CD4-positive, alpha-beta T cell treated with Interferon alpha-2 for 1 hour (primary cell): ENCODE measurements at places on chromosomes 3 and 15.
A peak's percentile ranks its signal among the peaks of the same experiment; 100 is the strongest.

DNA sequence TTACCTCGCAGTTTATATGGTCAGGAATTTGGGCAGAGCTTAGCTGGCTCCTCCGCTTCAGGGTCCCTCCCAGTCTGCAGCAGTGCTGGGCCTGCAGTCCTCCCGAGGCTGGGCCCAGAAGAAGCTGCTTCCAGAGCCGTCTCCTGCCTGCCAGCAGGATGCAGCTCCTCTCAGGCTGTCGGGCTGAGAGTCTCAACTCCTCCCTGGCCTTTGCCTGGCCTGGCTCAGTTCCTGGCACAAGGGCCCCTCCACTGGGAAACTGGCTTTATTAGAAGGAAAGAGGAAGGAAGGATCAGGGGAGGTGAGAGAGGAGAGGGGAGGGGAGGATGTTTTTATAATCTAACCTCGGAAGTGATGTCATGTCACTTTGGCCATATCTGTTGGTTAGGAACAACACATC, 72.8 kb downstream of the GABRG3 start:
- no peak for DNase-seq

DNA sequence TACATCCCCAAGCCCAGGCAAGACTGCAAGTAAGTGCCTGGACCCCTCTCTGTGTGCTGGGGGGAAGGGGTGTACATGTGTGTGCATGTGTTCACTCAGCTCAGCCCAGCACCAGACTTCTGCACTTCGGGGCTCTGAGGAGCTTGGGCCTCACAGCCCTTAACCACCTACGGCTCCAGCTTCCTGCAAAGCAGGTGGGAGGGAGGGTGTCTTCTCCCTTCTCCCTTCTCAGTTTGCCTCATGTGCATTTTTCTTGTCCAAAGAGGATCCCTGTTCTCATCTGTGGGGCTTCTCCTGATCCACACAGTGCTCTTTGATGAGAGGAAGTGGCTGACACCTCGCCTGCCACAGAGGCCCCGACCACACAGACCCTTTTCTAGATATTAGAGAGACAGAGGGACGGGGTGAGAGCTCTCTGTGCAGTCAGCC, 69.3 kb downstream of the MESD start:
- no peak for DNase-seq

DNA sequence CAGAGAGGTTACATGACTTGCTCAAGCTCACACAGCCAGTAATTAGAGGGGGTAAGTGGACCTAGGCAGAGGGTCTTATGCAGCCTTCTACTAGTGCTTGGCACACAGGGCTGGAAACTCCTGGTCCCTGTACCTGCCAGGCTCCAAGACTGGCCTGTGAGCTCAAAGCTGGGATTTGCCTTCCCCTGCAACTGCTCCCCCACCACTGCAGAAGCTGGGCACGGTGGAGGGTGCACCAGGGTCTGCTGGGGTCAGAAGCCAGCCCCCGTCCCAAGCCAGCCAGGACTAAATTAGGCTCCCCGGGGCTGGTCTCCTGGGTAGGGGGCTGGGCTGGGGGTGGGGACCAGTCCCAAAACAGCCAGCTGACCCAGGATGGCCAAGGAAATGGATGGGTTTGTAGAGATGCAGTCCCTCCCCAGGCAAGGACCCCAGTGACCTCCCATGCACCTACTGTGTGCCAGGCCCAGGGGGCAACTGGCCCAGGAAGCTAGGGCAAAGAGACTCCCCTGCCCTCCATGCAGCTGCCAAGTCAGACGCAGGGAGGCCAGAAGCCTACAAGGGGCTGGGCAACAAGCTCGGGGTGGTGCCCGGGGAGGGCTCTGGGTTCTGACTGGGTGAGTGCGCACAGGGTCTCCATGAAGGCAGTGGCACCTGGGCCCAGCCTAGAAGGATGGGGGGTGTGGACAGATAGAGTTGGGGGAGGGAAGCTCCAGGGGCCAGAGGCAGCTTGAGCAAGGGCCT, 51.8 kb upstream of the LINGO1 start:
- no peak for DNase-seq

DNA sequence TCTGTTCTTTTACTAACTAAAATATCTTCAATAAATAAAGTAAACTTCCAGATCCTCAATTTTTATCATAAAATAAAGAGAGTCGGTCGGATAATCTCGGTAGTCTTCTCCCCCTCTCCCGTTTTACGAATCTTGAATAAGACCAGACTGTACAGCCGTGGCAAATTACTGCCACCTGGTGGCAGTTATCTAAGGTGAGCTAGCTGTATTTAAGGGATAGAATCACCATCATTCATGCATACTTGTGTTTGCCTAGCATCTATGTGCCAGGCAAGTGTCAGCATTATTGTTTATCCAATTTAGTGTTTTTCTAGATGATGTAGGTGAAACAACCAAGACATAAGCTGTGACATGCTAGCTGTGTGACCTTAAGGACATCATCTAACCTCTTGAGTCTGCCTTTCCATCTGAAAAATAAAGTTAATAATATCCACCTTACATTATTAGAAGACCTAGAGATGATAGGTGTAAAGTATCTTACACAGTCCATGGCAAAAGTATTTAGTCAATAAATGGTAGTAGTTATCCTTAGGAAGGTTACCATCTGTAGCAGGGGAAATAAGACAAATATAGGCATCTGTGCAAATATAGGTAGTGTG, 21.3 kb downstream of the DUT start:
- DNase-seq, result peak; percentile 67

GRCh38 chr15:73818308-73818985, 54.9 kb upstream of the TBC1D21 start:
- no peak for DNase-seq

- DNase-seq, result no peak
These were observed 114.6 kb downstream of the XXYLT1 start for GRCh38 chr3:195156286-195156890.

DNA sequence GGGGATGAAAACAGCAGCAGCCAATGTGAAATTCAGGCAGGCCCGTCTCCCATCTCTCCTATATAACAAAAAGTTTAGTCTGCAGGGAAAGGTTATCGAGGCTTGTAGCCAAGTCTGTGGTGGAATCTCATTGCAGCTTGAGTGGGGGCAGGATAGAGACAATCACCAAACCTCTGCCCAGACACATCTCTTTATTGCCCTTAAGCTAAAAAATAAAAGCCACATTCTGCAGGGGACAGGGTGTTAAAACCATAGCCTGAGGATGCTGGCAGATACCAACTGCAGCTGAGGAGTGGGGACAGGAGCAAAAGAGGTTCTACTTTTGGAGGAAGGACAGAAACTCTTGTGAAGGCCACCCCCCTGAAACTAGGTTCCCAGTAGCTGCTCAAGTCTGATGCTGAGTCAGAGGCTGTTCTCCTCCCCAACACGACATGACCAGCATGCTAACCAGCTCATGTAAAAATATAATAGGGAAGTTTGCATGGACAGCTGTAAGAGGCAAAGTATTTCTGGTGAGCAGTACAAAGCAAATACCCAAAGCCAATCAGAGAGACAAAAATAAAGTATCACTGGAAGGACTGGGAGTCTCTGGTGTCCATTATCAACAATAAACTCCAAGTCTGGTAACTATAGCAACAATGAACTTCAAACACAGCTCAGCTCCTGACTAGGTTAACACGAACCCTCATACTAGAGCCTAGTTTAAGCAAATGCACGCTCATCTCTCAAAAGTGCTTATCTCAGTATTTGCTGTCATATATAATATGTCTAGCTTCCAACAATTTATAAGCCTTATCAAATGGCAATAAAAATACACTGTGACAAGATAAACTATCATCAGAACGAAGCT, 362.2 kb upstream of the SLCO3A1 start:
- DNase-seq, result peak; percentile 56

- no peak for DNase-seq
These were observed 24.6 kb downstream of the MNS1 start for GRCh38 chr15:56440214-56440770.

- no peak for DNase-seq
These were observed 301.8 kb downstream of the NLGN1 start for GRCh38 chr3:173699353-173699752.

DNA sequence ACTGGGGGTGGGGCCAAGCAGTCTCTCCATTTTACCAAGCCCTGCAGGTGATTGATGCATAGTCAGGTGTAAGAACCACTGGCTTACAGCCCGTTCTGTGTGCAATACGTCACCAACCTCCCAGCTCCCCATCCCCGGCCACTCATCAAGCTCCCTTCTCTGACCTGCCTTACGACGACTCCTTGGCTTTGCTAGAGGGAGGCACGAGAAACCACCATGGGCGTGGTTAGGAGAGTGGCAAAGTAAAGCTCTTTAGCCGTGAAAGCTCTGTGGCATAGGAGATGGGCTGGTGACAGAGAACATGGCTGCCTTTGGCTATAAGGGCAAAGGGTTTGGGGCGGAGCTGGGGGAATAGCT, 109.1 kb downstream of the BDH1 start:
- no peak for DNase-seq

GRCh38 chr15:50377867-50378751, 23.1 kb upstream of the GABPB1 start:
- no peak for DNase-seq

DNA sequence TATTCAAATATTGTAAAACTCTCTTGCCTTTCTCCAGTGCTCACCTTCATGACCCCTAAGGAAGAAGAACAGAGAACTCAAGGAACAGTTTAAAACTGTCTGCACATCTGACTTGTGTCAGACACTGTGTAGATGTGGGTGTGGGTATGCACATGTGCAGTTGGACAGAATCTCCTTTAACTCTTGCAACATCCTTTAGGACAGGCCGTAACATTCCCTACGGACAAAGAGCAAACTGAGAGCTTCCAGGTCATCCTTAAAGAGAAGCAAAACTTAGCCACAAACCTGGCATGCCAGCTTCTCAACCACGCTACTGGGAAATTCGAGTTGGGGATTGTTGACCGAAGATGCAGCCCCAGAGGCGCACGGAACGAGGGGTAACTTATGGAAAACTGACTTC, 4.1 kb upstream of the SFMBT1 start:
- no peak for DNase-seq

- DNase-seq, result peak; percentile 23
These were observed 84.7 kb downstream of the SEC22A start for GRCh38 chr3:123286308-123287023.

- no peak for DNase-seq
These were observed 978 bp upstream of the CMC1 start for GRCh38 chr3:28240441-28240840.

DNA sequence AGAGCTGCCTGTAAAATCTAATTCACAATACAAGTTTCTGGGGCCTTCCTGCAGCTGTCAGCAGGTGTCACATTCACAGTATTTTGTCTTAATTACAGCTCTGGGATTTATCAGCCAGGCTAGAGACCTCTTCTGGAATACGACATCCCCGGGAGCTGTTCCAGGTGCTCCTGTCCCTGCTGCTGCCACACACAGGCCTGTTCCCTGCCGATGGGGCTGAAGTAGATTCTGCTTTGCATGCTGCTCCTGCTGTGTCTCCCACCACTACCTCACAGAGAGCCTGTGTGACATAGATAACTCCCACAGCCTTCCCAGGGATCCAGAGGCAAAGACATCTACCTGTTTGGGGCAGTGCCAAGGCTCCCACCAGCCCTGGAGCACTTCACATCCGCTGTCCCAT, 20.4 kb downstream of the COLQ start:
- DNase-seq, result no peak

DNA sequence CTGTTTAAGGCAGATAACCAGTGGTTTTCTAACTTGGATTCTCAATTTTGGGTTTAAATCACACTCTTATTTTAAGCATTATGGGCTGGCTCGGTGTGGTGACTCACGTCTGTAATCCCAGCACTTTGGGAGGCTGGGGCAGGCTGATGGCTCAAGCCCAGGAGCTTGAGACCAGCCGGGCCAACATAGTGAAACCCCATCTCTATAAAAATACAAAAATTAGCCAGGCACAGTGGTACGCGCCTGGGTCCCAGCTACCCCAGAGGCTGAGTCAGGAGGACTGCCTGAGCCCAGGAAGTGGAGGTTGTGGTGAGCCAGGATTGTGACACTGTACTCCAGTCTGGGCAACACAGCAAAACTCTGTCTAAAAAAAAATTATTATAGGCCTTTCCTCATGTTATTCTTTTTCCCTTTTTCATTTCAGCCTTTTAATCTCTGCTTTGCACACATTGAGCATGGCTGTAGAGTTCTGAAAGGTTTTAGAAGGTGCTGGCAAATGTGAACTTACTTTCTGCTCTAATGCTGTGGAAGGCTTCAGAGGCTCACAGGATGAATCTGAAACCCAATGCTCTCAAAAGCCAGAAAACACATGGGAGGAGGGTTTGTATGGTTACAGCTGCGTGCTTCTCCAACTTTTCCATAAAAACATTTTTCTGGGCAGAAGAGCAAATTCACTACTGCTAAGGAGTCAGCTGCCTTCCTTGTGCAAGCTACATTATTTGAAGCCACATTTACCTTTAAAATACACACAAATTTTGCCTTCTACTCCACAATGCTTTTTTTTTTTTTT, 32.5 kb downstream of the CHAC1 start:
- DNase-seq, result no peak

- DNase-seq, result peak; percentile 11
These were observed 31.8 kb downstream of the GPR171 start for GRCh38 chr3:151171145-151171757.
